ENCODE measurements at places on chromosomes 12 and 14.

GRCh38 chr12:97800561-97800960, 338.0 kb downstream of the RMST start:
- DNase-seq: no peak

- DNase-seq: peak; percentile 69
These were observed 148.1 kb downstream of the TSPAN9 start for GRCh38 chr12:3225154-3225795.

DNA sequence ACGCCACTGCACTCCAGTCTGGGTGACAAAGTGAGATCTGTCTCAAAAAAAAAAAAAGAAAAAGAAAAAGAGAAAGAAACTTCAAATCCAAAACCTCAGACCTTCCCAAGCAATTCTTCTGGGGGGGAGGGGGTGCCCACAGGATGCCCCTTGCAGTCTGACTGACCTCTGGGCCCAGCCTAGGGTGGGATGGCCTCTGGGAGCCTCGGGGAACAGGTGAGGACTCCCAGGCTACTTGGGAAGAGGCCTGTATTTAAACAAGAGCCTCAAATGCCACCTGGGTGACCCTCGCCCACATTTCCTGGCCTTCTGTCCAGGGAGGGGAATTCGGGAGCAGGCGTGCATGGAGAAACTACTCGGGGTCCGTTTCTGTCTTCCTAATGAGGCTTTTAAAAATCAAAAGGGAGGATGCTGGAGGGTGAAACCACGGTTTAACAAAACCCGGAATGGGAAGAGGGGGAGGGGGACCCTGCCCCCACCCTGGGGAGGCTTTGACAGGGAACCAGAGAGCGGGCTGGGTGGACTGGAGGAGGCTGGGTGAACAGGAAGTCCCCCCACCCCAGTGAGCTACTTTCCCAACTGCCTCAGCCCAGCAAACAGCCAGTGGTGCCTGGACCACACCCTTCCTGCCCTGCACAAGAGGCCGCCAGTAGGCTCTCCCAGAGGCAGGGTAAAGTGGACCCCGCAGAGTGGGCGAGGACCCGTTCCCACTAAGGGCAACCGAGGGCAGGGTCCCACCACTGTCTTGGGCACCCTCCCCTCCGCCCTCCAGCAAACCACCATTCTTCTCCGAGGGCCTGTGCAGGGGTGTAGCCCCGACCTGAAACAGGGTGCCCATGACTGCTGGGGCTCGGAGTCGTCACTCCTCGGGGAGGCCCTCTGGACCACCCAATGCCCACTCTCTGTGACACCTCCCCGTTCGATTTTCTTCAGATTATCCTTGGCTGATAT, 1.5 kb upstream of the FBRSL1 start:
- DNase-seq: no peak

- DNase-seq: no peak
These were observed 1.6 kb downstream of the ARHGEF25 start for GRCh38 chr12:57612711-57613426.

DNA sequence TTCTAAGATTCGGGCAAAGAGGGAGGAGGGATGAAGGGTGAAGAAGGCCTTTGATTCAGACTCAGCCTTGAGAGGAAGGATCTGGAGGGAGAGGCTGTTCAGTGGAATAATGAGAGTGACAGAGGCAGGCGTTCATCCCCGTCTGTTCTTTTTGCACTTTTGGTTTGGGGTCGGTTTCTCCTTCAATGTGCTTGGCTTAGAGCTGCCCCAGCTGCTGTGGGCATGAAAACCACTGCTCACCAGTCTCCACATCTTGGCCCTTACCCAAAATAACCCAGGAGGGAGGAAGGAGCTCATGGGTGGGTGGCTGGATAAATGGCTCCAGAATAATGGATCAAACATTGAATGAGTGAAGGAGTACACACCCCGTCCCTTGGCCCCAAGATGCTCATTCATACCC, 261.7 kb upstream of the FKBP4 start:
- DNase-seq: no peak

- no peak for DNase-seq
These were observed 159.5 kb downstream of the FOXG1 start for GRCh38 chr14:28926122-28926521.

GRCh38 chr12:70059373-70059772, 183.9 kb upstream of the CNOT2 start:
- no peak for DNase-seq

DNA sequence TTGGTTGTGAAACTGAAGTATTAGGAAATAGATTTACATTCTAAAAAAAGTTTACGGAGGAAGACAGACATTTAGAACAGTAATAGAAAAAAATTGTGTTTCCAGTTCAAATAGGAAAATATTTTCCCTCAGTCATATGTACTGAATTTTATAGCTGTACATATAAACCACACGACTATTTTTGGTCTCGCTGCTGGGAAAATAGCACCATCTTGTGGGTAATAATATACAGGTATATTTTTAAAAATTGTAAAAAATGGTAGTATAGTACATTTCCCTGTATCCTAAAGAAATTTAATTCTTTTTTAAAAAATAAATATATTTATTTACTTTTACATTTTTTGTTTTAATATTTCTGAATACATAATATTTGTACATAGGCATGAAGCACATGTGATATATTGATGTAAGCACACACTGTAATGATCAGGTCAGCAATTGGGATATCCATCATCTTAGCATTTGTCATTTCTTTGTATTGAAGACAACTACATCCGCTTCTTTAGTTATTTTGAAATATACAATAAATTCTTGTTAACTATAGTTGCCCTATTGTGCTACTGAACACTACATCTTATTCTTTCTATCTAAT, 168.6 kb downstream of the ALX1 start:
- no peak for DNase-seq
